ENCODE measurements at places on chromosomes 11 and 22.

- DNase-seq = no peak
These were observed 49.3 kb downstream of the FBLN1 start for GRCh38 chr22:45552017-45552411.

DNA sequence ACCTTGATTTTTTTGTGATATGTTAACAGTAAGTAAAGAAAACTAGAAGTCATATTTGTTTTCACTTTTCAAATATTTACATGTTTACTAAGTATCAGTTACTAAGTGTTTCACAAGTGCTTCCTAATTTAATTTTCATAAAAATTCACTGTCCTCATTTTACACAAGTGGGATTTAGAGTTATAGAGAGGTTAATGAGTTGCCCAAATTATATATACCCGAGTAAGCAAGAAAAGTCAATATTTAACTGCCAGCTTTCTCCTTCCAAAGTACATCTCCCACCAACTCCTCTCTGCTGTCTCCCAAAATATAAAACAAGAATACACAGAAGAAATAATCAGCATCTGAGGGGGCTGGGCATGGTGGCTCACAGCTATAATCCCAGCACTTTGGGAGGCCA is 896.7 kb upstream of the ANO3 start:
- no peak for DNase-seq

GRCh38 chr11:60872961-60873524 is 5.7 kb downstream of the ZP1 start:
- no peak for DNase-seq

DNA sequence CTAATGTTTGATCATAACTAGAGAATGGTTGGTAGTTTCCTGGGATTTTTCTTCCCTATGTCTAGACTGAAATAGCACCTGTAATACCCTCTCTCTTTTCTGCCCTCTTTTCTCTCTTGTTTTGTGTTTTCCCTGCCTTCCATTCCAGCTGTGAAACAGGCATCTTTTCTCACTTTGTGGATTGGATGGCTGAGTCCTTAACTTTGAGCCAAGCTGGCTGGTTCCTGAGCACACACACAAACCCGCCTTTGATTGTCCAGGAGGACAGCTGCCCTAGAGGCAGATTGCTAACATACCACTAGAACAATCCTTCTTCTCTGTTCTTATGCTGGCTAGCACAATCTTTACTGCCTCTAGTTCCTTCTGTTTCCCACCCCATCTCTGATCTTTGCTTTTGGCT is 17.7 kb downstream of the CTNND1 start:
- DNase-seq = no peak

DNA sequence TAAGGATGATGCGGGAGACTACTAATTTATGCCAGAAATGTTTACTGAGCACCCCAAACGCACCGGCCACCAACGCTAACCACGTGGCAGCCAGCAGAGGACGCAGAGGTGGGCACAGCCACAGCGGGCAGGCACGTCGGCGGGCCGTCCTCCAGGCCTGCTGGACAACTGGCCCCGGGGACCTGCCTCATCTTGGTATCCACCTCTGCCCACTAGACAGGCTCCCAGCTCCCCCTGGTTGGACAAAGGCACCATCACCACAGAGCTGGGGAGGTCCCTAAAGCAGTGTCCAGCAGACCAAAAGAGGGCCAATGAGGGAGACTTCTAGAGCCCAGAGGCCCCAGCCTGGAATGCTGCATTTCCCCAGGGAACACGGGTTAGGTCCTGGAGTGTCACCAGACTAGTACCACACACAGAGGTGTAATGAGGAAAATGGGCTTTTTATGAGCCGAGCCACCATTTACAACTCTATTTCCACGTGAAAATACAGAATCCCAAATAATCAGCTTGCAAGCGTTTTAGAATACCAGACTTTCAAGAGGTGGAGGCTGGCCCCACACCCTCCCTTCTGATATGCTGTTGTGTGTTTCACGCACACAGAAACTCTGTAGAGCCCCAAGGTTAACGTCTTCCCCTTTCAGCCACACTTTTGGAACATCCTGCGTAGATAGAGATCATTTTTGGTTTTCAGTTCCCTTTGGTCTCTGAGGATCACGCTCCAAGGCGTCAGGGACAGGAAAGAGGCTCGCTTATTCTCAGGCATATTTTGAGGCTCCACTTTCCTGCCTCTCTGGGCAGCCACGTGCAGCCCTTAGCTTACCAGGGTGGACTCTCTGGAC is 23.7 kb upstream of the BID start:
- no peak for DNase-seq

All from stimulated activated CD4-positive, alpha-beta T cell treated with anti-CD3 and anti-CD28 coated beads, Interleukin-4, amount 100 ng/mL, for 1 hour (primary cell).